ENCODE measurements at places on chromosomes 1 and 21.

DNA sequence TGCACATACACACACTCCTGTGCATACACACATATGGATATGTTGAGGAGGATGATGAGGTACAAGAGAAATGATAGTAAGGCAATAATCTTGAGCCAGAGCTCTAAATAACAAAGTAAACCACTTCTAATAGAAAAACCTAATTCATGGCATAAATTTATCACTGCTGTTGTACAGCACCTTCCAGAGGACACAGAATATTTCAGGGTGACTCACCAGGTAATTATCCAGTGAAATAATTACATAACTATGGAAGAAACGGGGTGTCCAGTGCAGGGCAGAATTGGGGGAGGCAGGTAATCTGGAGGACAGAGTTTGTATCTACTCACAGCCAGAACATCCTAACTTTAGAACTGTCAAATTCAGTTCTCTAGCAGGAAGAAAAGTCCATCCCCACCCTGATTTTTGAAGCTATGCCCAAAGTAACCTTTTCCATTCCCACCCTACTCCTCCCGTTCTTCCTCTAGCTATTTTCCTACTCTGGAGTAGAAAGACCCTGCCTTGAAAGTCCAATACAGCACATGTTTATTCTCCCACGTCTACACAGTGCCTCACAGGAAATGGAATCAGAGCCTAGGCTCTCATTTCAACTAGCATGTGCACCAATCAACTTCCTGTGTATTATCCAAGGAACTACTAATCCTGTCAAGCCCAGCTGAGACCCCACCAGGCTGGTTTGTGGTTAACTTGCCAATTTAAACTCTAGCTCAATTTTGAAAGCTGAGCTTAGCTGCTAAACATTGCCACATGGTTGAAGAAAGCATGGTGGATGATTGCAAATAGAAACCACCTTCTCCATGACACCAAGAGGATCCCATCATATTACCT, 96.6 kb downstream of the PTPN14 start:
- no peak for DNase-seq

- no peak for DNase-seq
Measured at GRCh38 chr1:53112271-53112774, 30.1 kb downstream of the SLC1A7 start.

DNA sequence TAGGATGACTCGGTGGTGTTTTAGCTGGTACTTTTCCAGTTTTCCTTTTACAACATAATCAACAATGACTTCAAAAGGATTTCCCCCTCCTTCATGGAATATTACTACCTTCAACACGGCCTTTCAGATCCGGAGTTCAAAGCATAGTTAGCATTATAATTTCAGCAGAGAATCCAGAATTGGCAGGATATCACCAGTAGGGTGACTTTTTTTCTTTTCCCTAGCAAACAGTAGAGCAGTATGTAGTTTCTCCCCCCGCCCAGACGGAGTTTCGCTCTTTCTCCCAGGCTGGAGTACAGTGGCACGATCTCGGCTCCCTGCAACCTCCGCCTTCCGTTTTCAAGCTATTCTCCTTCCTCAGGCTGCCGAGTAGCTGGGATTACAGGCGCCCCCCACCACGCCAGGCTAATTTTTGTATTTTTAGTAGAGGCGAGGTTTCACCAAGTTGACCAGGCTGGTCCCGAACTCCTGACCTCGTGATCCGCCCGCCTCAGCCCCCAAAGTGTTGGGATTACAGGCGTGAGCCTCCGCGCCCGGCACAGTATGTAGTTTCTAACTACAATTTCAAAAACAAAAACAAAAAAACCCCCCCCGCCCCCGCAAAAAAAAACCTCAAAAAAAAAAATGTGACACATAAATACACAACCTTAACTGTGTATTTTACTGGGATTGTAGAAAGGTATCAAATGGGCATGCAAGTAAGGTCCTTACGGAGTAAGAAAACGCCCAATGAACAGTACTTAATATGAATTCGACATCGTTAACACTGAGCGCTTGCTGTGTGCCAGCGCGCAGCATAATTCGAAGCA, 1.5 kb upstream of the COX20 start:
- peak; percentile 67 for DNase-seq

GRCh38 chr1:30046751-30047150, 676.6 kb downstream of the MATN1 start:
- no peak for DNase-seq

DNA sequence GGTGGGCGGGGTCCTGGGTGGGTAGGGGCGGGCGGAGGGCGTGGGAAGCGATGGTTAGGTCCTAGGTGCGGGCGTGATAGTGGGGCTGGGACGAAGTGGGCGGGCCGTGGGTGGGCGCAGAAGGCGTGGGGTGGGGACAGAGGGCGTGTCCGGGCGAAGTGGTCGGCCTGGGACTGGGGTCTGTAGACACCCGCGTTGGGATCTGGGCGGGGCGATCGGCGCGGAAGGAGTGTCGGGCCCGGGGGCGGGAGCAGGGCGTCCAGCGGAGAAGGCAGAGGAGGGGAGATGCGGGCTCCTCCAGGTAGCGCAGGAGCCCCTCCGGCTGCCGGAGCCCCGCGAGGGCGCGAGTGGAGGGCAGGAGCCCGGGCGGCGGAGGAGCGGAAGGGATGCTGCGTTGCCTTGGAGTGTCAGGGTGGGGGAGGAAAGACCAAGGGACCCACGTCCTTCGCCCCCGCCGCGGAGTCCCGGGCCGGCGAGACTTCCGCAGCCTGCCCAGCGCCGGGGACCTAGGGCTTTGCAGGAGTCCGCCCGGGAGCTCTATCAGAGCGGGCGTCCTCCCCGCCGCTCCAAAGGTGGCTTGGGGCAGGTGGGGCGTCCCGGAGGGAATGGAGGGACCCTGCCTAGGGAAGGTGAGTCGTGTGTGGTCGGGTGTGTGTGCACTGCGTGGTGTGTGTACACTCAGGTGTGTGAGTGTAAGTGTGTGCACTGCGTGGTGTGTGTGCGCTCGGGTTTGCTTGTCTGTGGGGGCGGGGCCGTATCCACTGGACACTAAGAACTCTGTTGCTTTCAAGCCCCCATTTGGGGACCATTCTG, 27.0 kb upstream of the PRSS38 start:
- peak; percentile 92 for DNase-seq

DNA sequence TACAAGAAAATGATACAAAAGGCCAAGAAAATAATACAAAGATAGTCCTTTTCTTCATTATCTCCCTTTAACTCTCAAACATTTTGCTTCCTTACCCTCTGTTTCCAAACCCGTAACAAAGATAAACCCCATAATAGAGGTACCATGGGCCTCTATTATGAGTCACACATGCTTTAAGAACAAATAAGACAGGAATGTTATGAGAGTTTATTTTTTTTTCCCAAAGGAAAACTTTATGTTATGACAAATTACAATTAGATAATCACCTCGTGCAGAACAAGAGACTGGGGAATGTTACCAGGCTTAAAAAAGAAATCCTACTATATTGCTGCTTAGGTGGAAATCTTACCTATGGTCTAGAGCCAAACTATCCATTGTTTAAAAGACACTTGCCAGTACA, 272.0 kb downstream of the BRINP3 start:
- DNase-seq: no peak

Measured in NCI-H1048 (cell line).